Upper lobe of right lung (tissue), 1 donor: ENCODE measurements at places on chromosomes 2 and 18.
A peak's percentile ranks its signal among the peaks of the same experiment; 100 is the strongest.

DNA sequence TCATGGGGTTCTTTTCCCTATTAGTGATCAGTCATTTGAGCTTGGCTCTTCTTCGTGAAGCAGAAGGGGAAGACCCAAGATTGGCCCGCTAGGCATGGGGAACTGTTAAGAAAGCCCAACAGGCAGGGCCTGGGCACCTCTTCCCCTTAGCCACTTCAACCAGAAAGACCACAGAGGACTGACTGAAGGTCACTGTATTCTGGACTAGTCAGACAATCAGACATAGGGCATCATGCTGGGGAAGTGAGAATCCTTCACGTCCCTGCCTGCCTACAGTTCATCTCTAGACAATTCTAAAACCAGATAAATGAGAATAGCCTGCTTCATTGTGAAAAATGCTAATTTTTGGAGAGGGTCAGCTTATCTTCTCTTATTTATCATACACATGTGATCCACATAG, 28.1 kb downstream of the FAP start:
- no peaks in the 10 kb centered on the region for H3K36me3 ChIP-seq
- H3K4me3 ChIP-seq, result no peak overlapping the region

DNA sequence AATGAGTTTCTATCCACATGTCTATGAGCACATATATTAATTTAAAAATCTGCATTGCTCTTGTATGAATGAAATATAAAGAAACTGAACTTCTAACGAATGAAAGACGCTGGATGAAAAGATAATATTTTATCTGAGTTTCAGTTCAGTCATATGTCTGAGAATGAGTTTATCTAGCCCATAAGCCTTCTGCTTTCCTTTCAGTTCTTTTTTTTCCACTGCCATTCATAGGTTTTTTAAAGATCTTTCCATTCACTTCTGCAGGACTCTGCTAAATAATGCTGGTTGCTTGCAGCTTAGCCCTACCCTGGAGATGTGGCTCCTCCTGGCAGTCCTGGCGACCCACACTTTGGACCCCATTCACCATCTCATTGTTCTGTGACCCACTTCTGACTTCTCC, 109.0 kb downstream of the BCL2 start:
- no peak for DNase-seq
- H3K27ac ChIP-seq, result no peak overlapping the region
- H3K36me3 ChIP-seq, result no peaks in the 10 kb centered on the region
- H3K4me1 ChIP-seq, result no peaks in the 10 kb centered on the region

GRCh38 chr2:64876137-64876647, 113.0 kb upstream of the SLC1A4 start:
- no peaks in the 10 kb centered on the region for H3K36me3 ChIP-seq
- H3K4me1 ChIP-seq, result peaks cover 6% of the 10 kb centered on the region
- no peaks in the 10 kb centered on the region for H3K27me3 ChIP-seq
- H3K27ac ChIP-seq, result no peak overlapping the region
- H3K4me3 ChIP-seq, result no peak overlapping the region

DNA sequence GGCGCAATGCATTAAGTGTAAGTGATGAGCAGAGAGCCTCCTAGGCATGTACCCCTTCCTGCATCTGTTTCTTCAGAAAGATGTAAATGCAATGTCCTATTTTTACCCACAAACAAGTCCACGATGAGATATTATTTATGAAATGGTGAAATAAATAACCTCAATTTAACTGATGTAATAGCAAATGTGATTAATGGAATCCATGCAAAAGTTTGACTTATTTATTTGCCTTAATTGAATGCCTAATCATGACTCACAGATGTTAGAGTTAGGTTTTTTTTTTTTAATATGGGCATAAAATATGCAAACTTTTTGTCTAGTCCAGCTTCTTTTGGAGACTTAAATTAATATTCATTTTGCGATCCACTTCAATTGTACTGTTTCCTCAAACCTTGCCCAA, 67.7 kb upstream of the ITGA4 start:
- no peaks in the 10 kb centered on the region for H3K36me3 ChIP-seq
- H3K4me1 ChIP-seq, result no peaks in the 10 kb centered on the region

DNA sequence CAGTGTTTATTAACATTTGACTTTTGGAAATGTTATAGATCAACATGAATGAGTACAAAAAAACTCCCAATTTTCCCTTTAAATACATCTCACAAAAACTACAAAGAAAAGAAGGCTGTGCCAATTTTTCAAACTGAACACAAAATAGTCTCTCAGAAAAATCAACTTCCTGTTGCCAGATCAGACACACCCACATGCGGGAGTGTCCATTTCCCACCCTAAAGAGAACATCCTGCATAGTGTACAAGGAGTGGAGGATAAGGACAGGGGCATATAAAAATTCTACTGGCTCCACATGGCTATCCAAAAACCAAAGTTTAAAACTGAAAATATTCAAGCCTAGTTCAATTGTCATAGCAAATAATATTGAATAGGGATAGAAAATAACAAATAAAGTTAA, 165.3 kb downstream of the ATAD2B start:
- peaks cover 3% of the 10 kb centered on the region for H3K4me1 ChIP-seq
- no peak overlapping the region for H3K4me3 ChIP-seq
- H3K36me3 ChIP-seq, result peaks cover 15% of the 10 kb centered on the region
- no peak for DNase-seq
- no peak overlapping the region for H3K27ac ChIP-seq

DNA sequence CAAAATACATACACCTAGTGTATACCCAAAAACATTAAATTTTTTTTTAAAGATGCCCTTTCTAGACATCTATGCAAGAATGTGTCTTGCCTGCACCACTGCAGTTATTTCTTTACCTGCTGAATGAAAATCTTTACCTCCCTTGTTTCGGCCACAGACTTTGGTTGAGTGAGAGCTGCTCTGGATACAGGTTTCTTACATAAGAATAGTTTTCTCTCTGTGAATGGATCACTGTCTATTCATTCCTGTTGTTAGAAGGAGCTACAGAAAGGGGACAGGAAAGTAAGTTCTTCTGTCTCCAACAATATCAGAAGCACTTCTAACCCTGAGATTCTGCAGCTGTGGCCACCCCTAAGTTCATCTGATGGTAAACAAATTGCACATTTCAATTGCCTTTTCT, 113.0 kb upstream of the CDCA7 start:
- no peaks in the 10 kb centered on the region for H3K27me3 ChIP-seq
- H3K27ac ChIP-seq, result no peak overlapping the region
- H3K36me3 ChIP-seq, result peaks cover 3% of the 10 kb centered on the region
- no peak overlapping the region for H3K4me3 ChIP-seq

DNA sequence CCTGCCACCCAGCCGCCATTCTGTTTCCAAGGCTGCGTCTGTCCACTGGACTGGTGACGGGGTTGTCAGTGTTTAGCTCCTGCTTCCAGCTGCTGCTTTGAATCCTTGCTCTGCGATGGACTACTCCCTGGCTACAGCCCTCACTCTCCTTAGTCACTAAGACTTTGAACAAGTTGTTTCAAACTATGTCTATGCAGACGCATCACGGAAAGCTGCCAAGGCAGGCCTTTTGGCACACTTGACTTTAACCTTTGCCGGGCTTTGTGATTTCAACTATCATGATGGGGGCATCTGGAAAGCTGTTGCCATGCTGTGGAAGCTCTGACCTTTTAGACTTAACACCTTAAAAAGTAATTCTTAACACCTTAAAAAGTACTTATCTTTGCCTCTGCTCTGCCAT, 54.4 kb downstream of the PDE11A start:
- H3K27ac ChIP-seq, result no peak overlapping the region
- H3K4me3 ChIP-seq, result no peak overlapping the region
- no peaks in the 10 kb centered on the region for H3K27me3 ChIP-seq

- H3K4me3 ChIP-seq, result peak overlapping the region; percentile 32
- DNase-seq, result no peak
- H3K36me3 ChIP-seq, result no peaks in the 10 kb centered on the region
- H3K4me1 ChIP-seq, result peaks cover 4% of the 10 kb centered on the region
- no peaks in the 10 kb centered on the region for H3K27me3 ChIP-seq
- H3K27ac ChIP-seq, result peak overlapping the region; percentile 34
Measured at GRCh38 chr2:152395572-152395971, 60.6 kb downstream of the FMNL2 start.

DNA sequence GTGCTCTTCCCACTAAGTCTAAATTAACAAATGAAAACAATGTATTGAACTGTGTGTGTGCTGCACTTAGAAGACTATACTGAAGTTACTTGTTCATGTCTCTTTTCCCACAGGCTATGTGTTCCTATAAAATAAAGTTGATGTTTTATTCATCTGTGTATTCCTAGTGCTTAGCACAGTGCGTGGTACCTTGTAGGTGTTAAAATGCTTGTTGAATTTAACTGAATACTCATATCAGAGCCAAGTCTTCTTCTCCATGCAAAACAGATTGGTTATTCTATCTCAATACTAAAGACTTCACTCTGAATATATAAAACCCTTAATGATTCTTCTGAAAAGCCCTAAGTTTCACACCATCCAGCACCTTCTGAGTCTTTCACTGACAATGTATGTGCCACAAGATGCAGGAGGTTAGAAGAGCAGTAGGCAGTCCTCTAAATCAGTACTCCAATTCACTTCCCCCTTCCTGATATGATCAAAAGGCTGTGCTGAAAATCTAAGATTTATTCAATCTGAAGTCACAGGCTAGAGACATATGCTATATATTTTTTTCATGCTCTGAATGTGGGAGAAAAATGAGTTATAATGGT, 231.7 kb upstream of the CCDC150 start:
- H3K27me3 ChIP-seq, result no peaks in the 10 kb centered on the region
- H3K27ac ChIP-seq, result no peak overlapping the region
- no peak for DNase-seq
- H3K4me1 ChIP-seq, result no peaks in the 10 kb centered on the region

- no peak overlapping the region for H3K4me3 ChIP-seq
- no peaks in the 10 kb centered on the region for H3K27me3 ChIP-seq
- no peak for DNase-seq
- no peak overlapping the region for H3K27ac ChIP-seq
Measured at GRCh38 chr2:174692256-174692919, 71.9 kb downstream of the CHRNA1 start.

DNA sequence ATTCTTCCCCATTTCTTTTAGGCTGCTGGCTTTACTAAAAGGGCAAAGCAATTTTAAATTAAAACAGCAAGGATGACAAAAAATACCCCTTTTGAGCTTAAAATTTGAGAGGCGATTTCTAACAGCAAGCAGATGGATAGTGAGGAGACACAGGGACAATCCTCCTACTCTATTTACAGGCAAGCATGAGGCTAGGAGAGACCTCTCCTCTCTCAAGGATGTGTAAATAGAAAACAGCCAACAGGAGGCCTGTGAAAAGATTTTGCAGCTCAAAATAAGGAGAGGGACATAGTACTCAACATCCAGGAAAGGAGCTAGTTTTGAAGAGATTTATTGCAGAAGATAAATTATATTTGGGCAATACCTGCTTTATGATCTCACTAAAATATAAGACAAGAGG, 53.8 kb downstream of the LINC00305 start:
- no peaks in the 10 kb centered on the region for H3K4me1 ChIP-seq
- H3K27ac ChIP-seq, result no peak overlapping the region
- H3K27me3 ChIP-seq, result no peaks in the 10 kb centered on the region
- DNase-seq, result no peak
- H3K4me3 ChIP-seq, result no peak overlapping the region
- no peaks in the 10 kb centered on the region for H3K36me3 ChIP-seq

- no peak overlapping the region for H3K4me3 ChIP-seq
- H3K27ac ChIP-seq, result no peak overlapping the region
- H3K36me3 ChIP-seq, result no peaks in the 10 kb centered on the region
- H3K27me3 ChIP-seq, result no peaks in the 10 kb centered on the region
- no peak for DNase-seq
Measured at GRCh38 chr2:45915523-45915922, 264.0 kb downstream of the PRKCE start.

DNA sequence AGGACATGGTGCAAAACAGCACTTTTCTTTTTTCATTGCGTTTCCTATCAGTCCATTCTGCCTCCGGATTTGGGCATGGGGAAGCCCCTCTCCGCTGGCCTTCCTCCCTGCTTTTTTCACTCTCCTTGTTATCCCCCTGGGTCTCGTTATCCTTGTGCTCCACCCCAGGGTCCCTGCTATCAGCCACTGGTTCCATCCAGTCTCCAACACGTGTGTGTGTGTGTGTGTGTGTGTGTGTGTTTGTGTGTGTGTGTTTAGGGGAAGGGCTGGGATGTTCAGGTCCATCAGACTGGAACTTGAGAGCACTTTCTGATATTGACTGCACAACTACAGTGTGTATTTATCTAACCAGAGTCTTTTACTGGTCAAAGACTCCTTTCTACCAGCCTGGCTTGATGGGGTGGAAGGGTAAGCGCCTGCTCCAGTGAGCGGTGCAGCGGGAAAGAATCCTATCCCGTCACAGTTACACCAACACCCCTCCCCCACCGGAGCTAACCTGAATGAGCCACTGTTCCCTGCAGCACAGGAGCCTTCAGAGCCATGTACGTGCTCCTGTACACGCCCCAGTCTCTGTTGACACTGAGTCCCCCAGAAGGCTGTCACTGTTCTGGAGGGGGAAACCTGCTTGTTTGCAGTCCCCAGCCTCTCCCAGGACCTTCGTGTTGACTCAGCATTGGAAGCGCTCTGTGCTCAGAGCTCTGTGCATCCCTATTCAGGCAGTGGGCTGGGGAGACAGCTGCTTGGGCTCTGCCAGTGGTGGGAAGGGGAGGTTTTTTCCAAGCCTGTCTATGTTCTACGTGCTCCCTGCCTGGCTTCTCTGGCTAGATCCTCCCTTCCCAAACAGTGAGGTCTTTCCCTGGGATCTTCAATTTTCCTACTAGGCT, 4.6 kb downstream of the INHA start:
- H3K4me3 ChIP-seq, result no peak overlapping the region
- no peak for DNase-seq
- H3K27me3 ChIP-seq, result no peaks in the 10 kb centered on the region

DNA sequence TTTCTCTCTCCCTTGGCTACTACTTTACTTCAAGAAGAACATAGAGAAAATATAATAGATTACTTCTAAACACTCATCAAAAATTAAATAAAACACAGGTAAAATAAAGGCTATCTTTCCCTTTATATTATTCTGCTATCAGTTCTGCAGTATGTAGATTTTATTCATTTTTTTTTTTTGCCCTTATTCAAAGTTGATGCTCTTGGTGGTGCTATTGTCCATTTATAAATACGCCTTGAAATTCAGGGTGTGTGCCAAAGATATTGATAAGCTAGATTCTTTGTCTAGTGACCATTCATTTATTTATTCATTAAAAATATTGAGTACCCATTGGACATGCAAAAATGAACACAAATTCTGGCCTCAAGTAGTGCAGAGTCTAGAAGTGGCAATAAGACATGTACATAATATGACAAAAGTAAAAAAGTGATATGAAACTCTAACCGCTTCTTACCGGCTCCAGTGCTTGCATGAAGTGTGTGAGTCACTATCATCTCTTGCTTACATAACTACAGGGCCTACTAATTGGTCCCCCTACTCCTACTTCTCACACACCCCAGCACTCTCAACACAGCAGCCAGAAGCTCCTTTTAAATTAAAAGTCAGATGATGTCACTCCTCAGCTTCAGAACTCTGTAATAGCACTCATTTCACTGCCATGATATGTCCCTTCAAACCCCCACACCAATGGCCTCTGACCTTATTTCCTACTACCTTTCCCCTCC, 208.3 kb upstream of the FANCL start:
- H3K27ac ChIP-seq, result no peak overlapping the region
- no peak overlapping the region for H3K4me3 ChIP-seq
- no peaks in the 10 kb centered on the region for H3K4me1 ChIP-seq
